ENCODE measurements at places on chromosomes 2 and 18. TPM values are rescaled to one million over a fixed set of nuclear protein-coding genes. Genes with fewer than 3 reads are reported as not detected.
A peak's percentile ranks its signal among the peaks of the same experiment; 100 is the strongest.

DNA sequence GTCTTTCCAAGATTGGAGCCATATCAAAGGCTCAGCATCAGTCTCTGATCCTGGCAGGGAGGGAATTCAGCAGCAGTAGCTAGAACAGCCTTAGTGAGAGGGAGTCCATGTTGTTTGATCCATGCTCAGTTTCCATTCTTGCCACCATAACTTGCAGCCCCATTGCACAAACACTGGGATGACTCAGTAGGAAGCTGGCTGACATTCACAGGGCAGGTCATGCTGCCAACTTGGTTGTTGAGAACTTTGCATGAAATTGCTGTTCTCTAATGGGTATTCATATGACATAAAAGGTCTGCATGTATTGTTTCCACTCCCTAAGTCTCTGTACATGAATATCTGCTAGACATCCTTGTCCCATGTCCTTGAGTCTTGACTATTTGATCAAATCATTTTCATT is 29.9 kb upstream of the STAT4 start:
- no peaks in the 10 kb centered on the region for H3K27me3 ChIP-seq
- no peaks in the 10 kb centered on the region for H3K36me3 ChIP-seq
- no peak for DNase-seq
- no peak overlapping the region for H3K27ac ChIP-seq
- no peak overlapping the region for H3K4me3 ChIP-seq

GRCh38 chr2:191980483-191980882 is 133.6 kb upstream of the CAVIN2 start:
- peaks cover 42% of the 10 kb centered on the region for H3K4me1 ChIP-seq
- H3K27me3 ChIP-seq, result no peaks in the 10 kb centered on the region
- H3K27ac ChIP-seq, result no peak overlapping the region
- no peak for DNase-seq
- H3K36me3 ChIP-seq, result no peaks in the 10 kb centered on the region
- no peak overlapping the region for H3K4me3 ChIP-seq

The TEKT4 gene
- total RNA-seq, result not detected

DNA sequence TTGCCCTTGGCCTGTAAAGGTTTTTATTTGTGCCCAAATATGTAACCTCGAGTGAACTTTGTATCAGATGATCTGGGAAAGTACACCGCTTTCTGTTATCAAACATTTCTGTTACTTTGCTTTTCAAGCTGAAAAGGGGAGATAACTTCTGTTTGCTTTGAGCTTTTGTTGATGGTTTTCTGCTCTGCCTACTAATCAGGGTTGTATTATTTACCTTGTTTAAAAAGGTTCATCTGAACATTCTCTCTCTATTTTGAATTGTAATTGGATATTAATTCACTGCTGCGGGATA is 79.4 kb downstream of the XRCC5 start:
- peaks cover 24% of the 10 kb centered on the region for H3K36me3 ChIP-seq
- no peak overlapping the region for H3K4me3 ChIP-seq
- no peaks in the 10 kb centered on the region for H3K27me3 ChIP-seq
- peak overlapping the region; percentile 47 for H3K27ac ChIP-seq
- no peak for DNase-seq

- H3K27me3 ChIP-seq, result no peaks in the 10 kb centered on the region
- no peak overlapping the region for H3K4me3 ChIP-seq
- peaks cover 7% of the 10 kb centered on the region for H3K36me3 ChIP-seq
Measured at GRCh38 chr18:23223641-23224040, 88.4 kb downstream of the CABLES1 start.

DNA sequence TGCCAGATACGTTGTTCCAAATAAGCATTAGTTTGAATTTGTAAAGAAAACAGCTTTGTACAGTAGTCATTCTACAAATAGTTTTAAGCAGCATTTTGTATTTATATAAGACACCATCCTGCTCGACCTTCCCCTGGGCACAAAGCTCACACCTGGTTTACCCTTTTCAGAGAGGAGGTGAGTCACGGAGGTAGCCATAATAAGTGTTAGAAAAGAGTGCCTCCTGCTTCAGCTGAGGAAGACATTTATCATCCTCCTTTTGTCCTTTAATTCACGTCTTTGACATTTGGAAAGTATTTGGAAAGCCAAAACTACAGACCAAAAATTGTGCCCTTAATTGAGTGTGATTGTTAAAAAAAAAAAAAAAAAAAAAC is 6.8 kb downstream of the RAB12 start:
- H3K4me1 ChIP-seq, result peaks cover 26% of the 10 kb centered on the region
- H3K27me3 ChIP-seq, result no peaks in the 10 kb centered on the region
- H3K27ac ChIP-seq, result peak overlapping the region; percentile 83
- H3K36me3 ChIP-seq, result peaks cover 7% of the 10 kb centered on the region
- DNase-seq, result no peak

DNA sequence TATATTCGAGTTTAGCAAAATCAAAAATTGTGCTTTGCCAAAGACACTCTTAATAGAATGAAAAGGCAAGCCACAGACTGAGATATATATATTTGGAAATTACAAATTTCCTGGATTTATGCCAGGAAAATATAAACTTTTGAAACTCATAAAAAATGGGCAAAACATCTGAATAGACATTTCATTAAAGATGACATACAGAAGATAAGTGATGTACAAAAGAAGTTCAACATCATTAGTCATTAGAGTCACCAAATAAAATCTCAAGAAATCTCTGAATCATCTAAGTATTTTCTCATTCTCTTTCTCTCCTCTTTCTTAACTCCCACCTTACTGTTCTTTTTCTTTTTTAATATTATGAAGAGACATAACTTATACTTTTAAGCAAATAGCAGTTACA is 921.1 kb downstream of the DSC3 start:
- peaks cover 2% of the 10 kb centered on the region for H3K36me3 ChIP-seq
- H3K4me3 ChIP-seq, result no peak overlapping the region
- no peaks in the 10 kb centered on the region for H3K4me1 ChIP-seq
- no peak overlapping the region for H3K27ac ChIP-seq
- no peak for DNase-seq
- no peaks in the 10 kb centered on the region for H3K27me3 ChIP-seq

DNA sequence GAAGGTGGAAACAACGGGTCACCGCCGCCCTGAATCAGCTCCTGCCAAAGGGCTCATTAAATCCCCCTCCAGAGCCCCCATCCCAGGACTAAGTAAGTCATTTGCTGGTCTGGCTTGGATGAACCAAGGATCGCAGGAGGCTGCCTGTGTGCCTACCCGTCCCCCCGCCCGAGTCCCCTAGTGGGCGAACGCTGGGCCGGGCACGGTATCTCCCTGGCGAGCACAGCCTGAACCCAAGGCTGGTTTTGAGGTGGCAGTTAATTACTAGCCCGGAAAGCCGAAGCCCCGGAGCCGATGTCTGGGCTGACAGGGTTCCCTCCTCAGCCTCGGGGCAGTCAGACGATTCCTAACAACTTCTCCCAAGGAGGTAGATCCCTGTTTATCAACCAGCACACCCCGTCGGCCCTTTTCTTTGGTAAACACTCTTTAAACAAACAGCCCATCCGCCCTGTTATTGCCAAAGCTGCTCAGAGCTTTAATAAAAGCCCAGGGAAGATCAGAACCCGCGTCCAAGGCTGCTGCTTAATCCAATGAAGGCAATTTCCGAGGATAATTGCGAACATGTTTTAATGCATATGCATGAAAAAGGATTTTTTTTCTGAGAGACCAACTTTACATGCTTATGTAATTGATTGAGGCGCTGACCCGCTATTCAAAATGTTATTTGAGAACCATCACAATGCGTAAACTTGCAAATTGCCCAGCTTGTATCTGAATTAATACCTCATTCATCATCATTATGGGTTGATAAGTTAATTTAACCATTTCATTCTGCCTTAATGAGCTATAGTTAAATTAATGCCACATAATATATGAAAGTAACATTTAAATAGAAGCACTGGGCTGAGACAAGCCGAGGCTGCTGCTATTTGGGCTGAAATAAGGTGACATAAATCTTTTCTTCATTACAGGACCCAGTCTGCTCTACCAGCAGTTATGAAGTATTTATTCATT is 10.5 kb downstream of the EVX2 start:
- no peak overlapping the region for H3K4me3 ChIP-seq
- peaks cover 5% of the 10 kb centered on the region for H3K4me1 ChIP-seq
- no peak for DNase-seq
- no peak overlapping the region for H3K27ac ChIP-seq

The MYO7B gene
- 0.04 TPM for total RNA-seq

DNA sequence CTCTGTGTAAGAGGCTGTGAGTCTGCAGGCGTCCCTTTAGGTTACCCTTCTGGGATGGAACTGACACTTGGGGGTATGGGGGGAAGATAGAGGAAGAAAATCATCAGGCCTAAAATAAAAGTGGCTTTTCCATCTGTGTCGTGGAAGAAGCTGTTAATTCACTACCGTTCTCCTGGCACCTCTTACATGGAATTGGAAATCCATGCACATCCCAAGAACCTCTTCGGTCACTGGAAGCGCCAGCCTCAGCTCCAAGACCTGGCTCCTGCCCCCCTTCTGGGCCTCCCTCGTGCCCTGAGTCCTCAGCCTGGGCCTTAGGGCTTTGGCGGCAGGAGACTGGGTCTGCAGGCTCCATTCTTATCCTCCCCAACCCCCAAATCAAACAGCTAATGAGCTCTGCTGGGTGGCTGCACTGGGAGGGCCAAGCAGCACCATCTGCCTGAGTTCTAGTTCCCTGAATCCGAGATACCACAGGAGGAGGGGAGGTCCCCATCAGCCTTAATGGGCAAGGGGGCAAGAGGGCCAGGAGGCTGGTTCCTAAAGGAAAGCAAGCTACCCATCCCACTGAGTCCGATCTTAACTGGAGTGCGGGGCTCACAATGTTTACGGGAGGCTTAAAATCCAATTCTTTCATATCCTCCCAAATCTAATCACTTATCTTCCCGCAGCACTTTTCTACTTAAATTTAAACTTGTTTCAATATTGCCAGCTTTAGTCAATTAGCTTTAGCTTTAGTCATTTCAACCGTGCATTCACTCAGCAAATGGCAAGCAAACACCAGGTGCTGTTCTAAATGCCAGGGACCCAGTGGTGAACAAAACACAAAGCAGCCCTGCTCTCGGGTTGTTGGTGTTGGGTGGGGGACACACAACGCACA is 52.8 kb downstream of the FAM178B start:
- DNase-seq, result no peak
- no peak overlapping the region for H3K4me3 ChIP-seq
- H3K4me1 ChIP-seq, result peaks cover 8% of the 10 kb centered on the region
- no peaks in the 10 kb centered on the region for H3K27me3 ChIP-seq

GRCh38 chr2:31319406-31320175 is 85.6 kb downstream of the EHD3 start:
- H3K27me3 ChIP-seq, result no peaks in the 10 kb centered on the region
- H3K4me3 ChIP-seq, result no peak overlapping the region
- DNase-seq, result no peak

The CHST10 gene
- total RNA-seq, result 25.8 TPM

DNA sequence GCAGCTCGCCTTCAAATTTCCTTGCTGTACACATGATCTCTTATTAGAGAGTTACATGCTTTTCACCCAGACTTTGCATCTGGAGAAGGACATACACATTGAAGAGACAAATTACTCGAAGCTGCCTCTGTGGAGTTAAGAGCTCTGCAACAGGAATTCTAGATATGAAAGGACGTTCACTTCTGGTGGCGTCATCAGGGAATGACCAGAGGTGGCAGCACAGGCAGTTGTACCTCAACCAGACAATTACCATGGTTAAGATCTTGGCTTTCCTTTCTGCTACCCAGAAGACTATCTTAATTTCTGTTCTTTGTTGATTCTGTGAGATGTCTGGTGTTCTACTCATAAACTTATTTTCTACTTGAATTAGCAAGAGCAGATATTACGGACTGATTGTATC is 39.1 kb upstream of the MC4R start:
- peaks cover 15% of the 10 kb centered on the region for H3K27me3 ChIP-seq
- no peaks in the 10 kb centered on the region for H3K4me1 ChIP-seq
- no peaks in the 10 kb centered on the region for H3K36me3 ChIP-seq
- DNase-seq, result no peak
- no peak overlapping the region for H3K4me3 ChIP-seq
- H3K27ac ChIP-seq, result no peak overlapping the region

DNA sequence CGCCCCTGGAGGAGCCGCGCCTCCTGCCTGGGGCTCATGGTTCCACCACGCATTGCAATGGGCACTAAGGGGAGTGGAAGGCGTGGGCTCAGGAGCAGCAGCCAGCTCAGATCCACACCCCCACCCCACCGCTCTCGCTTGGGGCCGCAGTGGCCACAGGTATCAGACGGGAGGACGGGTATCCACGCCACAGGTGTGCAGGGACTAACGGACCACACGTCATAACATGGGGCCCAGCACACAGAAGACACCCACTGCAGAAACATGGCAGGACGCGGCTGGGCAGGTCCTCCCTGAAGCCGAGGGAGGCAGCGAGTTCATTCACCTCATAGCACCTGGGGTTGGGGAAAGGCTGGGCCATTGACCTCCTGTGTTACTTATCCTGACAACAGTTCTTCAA is 13.0 kb downstream of the HDAC4 start:
- no peaks in the 10 kb centered on the region for H3K4me1 ChIP-seq
- H3K27me3 ChIP-seq, result no peaks in the 10 kb centered on the region
- H3K27ac ChIP-seq, result no peak overlapping the region
- peaks cover 19% of the 10 kb centered on the region for H3K36me3 ChIP-seq
- DNase-seq, result no peak

The PRSS56 gene
- 0.09 TPM for total RNA-seq

- no peaks in the 10 kb centered on the region for H3K4me1 ChIP-seq
- DNase-seq, result no peak
- H3K27ac ChIP-seq, result no peak overlapping the region
- H3K4me3 ChIP-seq, result no peak overlapping the region
- H3K36me3 ChIP-seq, result no peaks in the 10 kb centered on the region
- no peaks in the 10 kb centered on the region for H3K27me3 ChIP-seq
Measured at GRCh38 chr18:43964666-43965065, 687.4 kb upstream of the SYT4 start.

DNA sequence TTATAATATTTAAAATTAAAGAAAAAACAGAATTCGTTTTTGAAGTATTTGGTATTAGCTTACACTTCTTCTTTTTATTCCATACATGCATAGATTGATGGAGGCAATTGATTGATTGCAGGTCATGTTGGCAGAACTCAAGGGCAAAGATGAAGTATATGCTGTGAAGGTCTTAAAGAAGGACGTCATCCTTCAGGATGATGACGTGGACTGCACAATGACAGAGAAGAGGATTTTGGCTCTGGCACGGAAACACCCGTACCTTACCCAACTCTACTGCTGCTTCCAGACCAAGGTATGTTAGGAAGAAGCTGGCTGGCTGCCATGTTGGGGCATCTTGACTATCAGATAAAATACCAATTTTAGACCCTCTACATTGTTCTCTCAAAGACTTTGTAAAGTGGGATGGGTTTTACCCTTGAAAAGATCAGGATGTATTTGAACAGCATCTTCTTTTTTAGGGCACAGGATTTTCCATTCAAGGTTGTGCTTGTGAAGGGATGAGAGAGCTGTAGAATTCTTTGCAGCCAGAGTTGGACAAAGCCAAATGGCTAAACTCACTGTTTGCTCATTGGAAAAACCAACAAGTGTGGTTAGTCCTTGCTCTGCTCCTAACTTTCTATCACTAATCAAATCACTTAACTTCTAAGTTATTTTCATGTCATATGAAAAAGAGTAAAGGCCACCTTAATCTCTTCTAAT is 286.8 kb upstream of the EPAS1 start:
- DNase-seq, result no peak
- H3K36me3 ChIP-seq, result peaks cover 14% of the 10 kb centered on the region

GRCh38 chr2:112869258-112869842 is 32.8 kb upstream of the IL1B start:
- peaks cover 17% of the 10 kb centered on the region for H3K27me3 ChIP-seq
- DNase-seq, result no peak
- peaks cover 3% of the 10 kb centered on the region for H3K36me3 ChIP-seq
